ENCODE measurements at places on chromosomes 12 and 14. TPM values are rescaled to one million over a fixed set of nuclear protein-coding genes. Genes with fewer than 3 reads are reported as not detected.

DNA sequence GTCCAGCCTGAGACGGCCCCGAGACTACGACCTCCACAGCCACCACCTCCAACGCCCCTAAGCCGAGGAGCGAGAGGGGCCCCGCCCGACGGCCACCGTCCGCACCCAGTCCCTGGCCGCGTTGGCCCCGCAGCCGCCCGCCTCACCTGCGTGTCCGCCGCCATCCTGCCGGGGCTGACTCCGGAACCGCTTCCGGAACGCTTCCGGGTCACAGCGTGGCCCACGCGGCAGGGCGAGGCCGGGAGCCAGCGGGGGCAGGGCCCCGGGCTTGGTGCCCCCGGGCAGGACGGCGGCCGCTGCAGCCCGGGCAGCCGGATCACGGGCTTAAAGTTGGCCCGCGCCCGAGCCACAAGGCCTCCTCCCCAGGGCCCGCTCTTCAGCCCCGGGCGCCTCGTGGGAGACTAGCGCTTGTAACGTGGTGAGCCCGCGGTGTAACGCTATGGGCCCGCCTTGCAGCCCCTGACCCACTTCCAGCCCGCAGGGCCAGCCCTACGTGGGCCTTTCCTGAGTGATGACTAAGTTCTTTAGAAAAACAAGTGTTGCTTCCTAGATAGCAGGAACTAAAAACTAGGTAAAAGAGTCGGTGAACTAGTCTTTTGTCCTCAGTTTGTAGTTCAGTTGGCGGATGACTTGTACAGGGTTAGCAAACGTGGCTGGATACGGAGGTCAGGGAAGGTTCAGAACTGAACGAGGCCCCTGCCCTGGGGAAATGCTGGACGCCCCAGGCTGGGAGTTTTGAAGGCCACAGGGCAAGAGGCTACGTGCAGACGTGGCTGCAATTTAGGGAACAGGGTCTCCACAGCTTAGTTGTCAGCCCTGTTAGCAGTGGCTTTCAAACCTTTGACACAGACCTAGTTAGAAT lies at the start of gene GCN1:
Gene GCN1, minus strand, starts transcription at position 182 of the 862 bp plus-strand sequence. Its CDS starts 18 bp downstream, at position 164.
- peak; percentile 11 for DNase-seq

DNA sequence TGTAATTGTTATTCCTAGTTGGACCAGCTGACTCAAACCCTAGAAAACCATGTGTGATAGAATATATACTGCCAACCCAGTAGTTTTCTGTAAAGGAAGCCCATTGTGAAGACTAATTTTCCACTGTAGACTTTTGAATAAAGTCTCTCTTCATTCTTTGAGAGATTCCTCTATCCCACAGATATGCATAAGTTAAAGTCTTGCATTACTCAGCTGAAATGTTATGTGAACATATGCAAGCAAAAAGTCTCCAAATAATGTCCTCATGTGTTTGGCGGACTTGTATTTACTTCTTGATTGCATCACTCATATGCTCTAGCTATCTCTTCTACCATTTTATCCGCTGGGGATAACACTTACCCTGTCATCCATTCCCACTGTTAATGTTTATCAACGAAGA lies 35.1 kb upstream of the OTOGL start:
- DNase-seq, result no peak

GRCh38 chr14:96082420-96083300 lies 43.5 kb downstream of the C14orf132 start:
- no peak for DNase-seq

GRCh38 chr12:76896274-76896673 lies 17.5 kb upstream of the CSRP2 start:
- DNase-seq, result no peak

DNA sequence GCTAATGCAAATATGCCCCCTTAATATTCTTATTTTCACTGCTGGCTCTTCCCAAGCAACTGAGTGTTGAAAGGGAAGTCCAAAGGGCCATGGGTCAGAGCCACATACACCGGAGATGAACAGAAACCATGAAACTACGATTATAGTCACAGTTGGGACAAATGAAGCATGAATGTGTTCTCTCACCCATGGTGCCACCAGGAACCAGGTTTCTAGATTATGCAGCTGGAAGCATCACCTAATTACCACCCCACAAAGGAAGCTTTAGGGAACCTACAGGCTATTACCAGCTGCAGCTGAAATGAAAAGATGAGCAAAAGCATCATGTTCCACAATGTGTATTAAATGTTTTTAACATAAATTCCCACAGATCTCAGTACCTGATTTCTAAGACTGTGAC lies 15.4 kb downstream of the TMTC1 start:
- DNase-seq, result no peak

DNA sequence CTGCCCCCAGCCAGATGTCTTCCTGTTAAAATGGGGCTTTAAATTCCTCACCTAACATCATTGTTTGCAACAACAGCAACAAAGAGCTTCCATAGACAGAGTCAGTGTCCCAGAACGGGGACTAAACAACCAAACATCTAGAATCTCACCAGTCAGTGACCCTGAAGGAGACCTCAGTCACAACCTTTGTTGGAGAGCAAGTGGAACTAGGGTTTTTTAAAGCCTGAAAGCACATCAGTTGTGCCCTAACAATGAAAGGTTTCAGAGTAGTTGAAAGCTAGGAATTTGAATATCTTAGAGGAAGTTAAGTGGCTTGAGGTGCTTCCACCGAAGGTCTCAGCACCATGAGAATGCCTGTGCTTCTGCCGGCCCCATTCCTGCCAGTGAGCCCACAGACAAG lies 5.0 kb upstream of the ALDH2 start:
- no peak for DNase-seq

DNA sequence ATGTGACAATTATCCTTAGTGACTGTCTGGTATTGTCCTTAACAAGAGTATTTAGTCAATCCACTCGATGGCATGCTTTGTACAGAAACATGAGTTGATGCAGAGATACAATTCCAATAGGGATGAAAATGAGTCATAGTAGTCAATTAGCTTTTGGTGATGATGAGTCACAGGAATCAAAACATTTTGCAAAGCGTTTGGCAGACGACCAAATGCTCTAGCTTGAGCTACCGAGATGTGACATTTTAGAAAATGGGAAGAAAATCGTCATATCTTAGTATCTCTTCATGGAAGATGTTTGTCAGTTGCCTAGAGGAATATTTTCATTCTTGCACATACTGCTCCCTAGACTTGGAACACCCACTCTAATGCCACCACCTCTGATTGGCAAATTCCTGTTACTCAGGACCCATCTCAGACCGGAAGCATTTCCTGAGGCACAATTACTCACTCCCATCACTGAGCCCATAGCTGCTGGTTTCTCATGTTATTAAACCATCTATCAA lies 95.0 kb downstream of the LMNTD1 start:
- DNase-seq, result no peak

GRCh38 chr14:90677484-90678050 lies 138.7 kb downstream of the TTC7B start:
- no peak for DNase-seq

GRCh38 chr12:13851828-13852227 lies 129.6 kb downstream of the GRIN2B start:
- no peak for DNase-seq

GRCh38 chr12:124898200-124898922 lies 16.1 kb downstream of the UBC start:
- DNase-seq, result no peak

DNA sequence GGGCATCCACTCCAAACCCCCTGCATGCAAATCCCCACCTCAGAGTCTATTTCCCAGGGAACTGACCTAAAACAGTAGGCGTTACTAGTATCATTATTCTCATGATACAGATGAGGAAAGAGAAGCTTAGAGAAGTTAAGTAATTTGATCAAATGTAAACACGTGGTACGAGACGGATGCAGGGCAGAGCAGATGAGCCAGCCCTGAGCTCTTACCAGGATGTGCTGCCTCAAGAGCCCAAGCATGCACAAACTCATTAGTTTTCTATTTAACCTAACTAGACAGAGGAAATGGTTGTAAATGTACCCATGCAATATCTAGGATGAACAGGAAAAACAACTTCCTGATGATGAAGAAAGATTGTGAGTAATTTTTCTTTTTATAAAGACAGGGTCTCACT lies 173.3 kb upstream of the RASSF8 start:
- no peak for DNase-seq

- no peak for DNase-seq
Measured at GRCh38 chr14:80223696-80224465, 12.6 kb upstream of the DIO2 start.

GRCh38 chr14:56581041-56581727 lies 1.6 kb downstream of the TMEM260 start:
- DNase-seq, result no peak

The GYS2 gene
- total RNA-seq, result not detected

DNA sequence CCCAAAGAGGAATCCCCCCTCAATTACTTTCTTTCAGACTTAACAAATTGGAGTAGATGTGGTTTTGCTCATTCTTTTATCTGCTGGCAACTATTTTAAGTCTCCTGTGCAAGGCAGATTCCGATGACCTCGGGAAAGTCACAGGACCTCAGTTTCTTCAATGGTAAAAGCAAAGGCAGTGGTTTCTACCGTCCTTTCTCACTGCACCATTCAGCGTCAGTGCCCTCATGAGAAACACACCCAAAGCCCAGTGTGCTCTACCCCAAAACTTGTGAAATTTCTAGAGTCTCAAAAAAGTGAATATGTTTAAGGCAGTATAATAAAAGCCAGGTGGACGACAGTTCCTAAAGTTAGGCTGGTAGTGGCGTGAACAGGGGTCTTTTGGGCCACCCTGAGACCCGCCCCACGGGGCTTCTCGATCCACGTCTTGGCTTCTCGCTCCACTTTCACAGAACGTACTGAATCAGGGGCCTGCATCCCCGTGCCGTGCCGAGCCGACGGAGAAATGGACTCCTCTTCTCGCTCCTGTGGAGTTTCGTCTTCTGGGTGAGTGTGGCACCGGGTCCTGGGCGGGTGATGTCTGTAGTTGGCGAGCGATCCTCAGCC lies 1.3 kb upstream of the ARHGAP5 start:
- no peak for DNase-seq

DNA sequence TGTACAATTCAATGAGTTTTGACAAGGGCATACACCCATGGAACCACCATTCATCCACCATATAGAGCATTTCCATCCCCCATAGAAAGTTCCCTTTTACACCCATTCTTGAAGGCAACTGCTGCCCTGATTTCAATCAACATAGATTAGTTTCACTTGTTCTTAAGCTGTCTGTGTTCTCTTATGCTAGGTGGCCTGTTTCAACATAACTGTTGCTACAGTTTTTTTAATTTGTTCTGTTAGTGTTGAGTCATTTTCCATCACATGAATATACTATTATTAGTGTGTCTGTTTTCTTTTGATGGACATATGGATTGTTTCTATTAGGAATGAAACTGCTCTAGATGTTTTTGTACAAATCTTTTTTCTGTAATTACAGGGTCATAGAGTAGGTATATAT lies 123.4 kb downstream of the PTPRQ start:
- DNase-seq, result no peak

- no peak for DNase-seq
Measured at GRCh38 chr14:77264466-77265186, 6.4 kb downstream of the NGB start.

GRCh38 chr14:50501642-50502041 lies 30.7 kb downstream of the MAP4K5 start:
- DNase-seq, result no peak

GRCh38 chr12:30696103-30696408 lies 387 bp upstream of the IPO8 start:
- DNase-seq, result no peak

The NYNRIN gene
- total RNA-seq, result 11.6 TPM

The C12orf54 gene
- not detected for total RNA-seq

GRCh38 chr14:73753124-73753886 lies 39.1 kb upstream of the PNMA1 start:
- no peak for DNase-seq

DNA sequence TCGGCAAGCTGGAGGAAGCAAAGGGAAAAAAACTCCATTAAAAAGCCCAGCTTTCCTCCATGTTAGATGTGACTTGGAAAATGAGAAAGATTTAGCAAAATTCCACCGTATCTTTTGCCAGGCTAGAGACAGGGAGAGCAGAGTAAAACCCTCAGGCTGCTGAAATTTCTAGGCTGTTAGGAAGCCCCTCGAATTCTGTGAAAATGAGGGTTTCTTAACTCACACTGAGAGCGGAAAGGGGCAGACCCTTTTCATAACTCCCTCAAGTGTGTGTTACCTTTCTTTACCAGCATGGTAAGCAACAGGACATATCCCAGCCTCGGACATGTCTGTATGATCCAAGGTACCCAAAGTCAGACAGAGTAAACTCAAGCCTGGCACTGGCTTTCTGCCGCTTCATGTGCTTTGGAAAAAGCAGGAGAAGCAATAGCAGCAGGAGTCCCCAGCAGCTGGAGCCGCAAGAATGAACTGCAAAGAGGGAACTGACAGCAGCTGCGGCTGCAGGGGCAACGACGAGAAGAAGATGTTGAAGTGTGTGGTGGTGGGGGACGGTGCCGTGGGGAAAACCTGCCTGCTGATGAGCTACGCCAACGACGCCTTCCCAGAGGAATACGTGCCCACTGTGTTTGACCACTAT lies at the start of gene RHOJ:
Gene RHOJ, plus strand, starts transcription at position 37 of the 637 bp plus-strand sequence. Its CDS starts 427 bp downstream, at position 464.
- no peak for DNase-seq

Measured in thoracic aorta (tissue), 2 donors.